ENCODE measurements at places on chromosomes 3 and 15. TPM values are rescaled to one million over a fixed set of nuclear protein-coding genes. Genes with fewer than 3 reads are reported as not detected.
A peak's percentile ranks its signal among the peaks of the same experiment; 100 is the strongest.

The AGBL1 gene
- 0.32 TPM for total RNA-seq

DNA sequence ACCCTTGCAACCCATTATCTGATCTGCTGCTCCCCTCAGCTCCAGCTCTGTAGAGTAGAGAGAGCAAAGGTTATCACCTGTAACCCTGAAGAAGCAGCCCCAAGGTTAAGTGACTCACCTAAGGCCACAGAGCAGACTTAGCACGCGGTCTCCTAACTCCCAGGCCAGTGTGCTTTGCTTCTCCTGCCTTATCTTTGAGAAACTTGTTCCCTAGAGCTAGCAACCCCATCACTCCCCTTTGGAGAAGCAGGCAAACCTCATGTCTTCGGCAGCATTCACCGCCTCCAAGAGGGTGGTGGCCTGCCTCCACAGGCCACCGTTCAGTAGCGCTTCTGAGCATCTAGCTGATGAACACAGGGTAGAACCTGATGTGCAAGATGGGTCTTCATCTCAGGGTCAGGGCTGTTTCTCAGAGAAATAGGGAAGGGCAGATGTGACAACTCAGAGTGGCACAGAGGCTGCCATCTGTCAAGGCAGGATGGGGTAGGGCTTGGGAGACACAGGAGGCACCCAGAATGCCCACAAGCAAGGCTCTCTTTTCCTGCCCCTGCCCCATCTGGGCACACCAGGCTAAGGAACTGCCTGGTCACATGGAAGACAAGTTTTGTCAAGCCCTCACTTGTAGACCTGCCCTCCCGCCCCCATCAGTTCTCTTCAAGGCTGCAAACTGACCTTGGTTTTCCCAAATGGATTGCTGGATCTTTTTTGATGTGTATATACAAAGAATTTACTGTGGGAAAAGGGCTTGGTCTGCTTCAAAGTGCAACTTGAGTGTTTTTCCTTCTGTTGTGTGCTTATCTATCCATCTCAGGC lies 34.9 kb upstream of the CLK3 start:
- no peak overlapping the region for H3K27ac ChIP-seq
- no peaks in the 10 kb centered on the region for H3K27me3 ChIP-seq
- no peak overlapping the region for H3K4me3 ChIP-seq
- H3K4me1 ChIP-seq = no peaks in the 10 kb centered on the region
- DNase-seq = no peak

The TMIE gene
- total RNA-seq = 0.23 TPM

- peak overlapping the region; percentile 51 for H3K27ac ChIP-seq
- no peak for DNase-seq
- peaks cover 21% of the 10 kb centered on the region for H3K4me1 ChIP-seq
These were observed 97.5 kb downstream of the CHDH start for GRCh38 chr3:53748512-53749271.

The ADGRG7 gene
- not detected for total RNA-seq

DNA sequence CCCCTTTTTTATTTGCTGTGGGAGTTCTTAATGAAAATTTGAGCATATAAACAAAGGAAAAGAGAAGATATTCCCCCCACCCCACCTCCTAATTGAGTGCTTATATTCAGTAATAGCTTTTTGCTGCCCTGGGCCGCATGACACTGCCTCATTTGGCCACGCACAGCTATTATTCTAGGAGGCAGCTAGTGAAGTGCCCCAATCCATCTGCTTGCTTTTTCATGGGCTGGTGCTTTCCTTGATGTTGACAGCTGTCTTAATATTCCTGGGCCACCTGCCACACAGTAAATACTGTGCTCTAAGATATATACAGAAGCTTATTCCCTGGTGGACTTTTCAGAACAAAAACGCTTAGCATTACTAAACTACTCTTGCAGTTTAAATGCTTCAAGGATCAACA lies 3.8 kb upstream of the CRYBG3 start:
- H3K27me3 ChIP-seq = peaks cover 40% of the 10 kb centered on the region
- DNase-seq = no peak
- H3K27ac ChIP-seq = no peak overlapping the region

GRCh38 chr3:27544372-27544865 lies 60.2 kb upstream of the SLC4A7 start:
- no peaks in the 10 kb centered on the region for H3K27me3 ChIP-seq
- peak overlapping the region; percentile 30 for H3K27ac ChIP-seq
- no peak overlapping the region for H3K4me3 ChIP-seq
- no peaks in the 10 kb centered on the region for H3K4me1 ChIP-seq
- no peaks in the 10 kb centered on the region for H3K36me3 ChIP-seq

DNA sequence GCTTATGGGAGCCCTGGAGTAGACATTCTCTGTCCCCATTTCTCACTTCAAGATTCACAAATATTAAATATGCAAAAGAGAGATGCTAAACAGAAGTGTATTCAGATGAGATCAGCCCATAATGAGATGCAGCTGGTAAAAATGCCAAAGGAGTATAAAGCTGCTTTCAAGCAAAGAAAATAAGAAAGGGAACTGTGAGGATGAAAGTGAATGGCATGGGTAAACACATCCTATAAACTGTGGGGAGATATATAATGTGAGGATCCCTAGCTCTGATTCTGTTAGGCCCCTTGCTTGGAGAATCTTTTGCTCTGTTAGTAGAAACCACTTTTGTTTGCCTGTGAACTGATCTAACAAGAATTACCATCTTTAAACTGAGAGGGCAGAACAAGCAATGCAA lies 396.6 kb downstream of the SOX2 start:
- no peak overlapping the region for H3K27ac ChIP-seq
- H3K4me3 ChIP-seq = no peak overlapping the region
- no peaks in the 10 kb centered on the region for H3K36me3 ChIP-seq
- DNase-seq = no peak
- no peaks in the 10 kb centered on the region for H3K4me1 ChIP-seq

DNA sequence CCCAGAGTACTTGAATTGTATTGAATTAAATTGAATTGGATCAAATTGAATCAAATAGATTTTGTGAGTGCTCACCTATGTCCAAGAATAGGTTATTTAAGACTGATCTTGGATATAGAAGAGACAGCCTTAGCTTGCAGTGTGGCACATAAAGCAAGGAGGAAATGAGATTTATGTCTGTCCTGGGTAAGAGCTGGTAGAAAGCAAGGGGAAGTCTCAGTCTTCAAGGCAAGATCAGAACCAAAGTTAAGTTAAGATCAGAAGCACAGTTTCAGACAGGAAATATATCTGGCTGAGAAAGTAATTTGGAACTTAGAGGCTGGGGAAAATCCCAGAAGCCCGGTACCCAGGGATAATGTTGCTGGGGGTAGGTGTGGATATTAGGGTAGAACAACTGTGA lies 244.4 kb upstream of the ARPP21 start:
- H3K4me3 ChIP-seq = no peak overlapping the region
- no peaks in the 10 kb centered on the region for H3K27me3 ChIP-seq
- H3K36me3 ChIP-seq = no peaks in the 10 kb centered on the region
- H3K27ac ChIP-seq = no peak overlapping the region
- DNase-seq = no peak
- H3K4me1 ChIP-seq = no peaks in the 10 kb centered on the region

Measured in left lung (tissue), 14 donors.